ENCODE measurements at places on chromosomes 5 and 9. TPM values are rescaled to one million over a fixed set of nuclear protein-coding genes. Genes with fewer than 3 reads are reported as not detected.

The TBC1D9B gene
- 58.0 TPM for total RNA-seq

The TMEM215 gene
- not detected for total RNA-seq

DNA sequence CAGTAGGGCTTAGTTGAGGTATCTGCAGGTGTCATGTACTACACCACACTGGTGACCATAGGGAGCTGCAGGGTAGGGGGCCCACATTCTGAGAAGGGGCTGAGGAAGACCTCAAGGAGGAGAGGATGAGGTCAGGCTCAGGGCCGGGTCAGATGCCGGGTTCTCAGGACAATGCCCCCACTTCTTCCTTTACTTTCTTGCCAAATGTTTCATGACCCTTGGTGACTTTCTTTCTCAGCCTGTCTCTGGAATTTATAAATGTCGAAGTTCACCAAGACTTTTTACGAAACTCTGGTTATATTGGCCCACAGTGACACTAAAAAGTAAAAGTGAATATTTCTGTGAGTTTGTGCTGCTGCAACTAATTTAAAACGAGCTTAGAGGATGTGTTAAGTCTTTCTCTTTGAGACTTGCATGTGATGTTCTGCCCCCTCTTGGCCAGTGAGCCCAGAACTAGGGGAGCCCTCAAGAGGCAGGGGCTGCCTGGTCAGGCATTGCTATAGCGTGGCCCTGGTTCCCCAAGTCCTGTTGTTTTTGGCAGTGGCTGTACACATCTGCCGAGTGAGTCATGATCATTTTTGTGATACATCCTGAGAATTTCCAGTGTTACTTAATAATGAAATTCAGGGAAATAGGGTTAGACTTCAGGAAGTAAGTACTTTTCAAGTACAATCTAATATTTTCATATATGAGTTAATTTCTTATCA is 11.2 kb downstream of the ACO1 start:
- no peak for DNase-seq

- DNase-seq, result peak; percentile 75
Measured at GRCh38 chr9:119841016-119841415, 471.8 kb upstream of the BRINP1 start.

DNA sequence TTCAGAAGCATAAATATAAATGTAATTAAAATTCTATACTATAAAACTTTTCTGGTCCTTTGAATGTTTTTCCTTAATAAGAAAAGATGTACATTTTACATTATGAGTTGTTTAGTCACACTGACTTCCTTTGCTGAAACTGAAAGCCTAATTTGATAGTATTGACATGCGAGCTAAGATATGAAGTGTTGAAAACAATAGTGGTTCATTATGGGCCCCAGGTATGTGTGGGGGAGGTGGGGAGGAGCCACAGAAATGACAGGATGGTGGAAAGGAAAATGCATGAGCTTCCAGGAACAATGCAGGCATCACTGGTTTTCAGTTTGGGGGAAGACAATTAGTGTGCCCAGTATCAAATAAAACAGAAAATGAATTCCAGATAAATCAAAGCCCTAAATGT is 35.4 kb upstream of the RLN1 start:
- no peak for DNase-seq

DNA sequence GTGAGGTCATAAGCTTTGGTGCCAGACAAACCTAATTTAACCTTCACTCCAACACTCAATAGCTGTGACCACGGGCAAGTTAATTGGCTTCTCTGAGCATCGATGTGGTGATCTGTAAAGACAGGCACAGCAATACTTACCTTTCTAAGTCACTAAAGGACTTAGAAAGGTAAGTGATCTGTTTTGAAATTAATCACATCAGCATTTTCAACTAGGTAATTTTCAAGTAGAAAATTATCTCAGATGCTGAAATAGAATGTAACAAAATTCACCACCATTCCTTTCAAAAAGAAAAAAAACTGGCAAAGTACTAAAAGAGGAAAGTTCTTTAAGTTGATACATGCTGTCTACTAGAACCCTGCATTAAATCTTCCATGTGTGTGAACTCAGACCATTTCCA is 354.5 kb downstream of the ICE1 start:
- no peak for DNase-seq
